ENCODE measurements at places on chromosomes 1 and 21. TPM values are rescaled to one million over a fixed set of nuclear protein-coding genes. Genes with fewer than 3 reads are reported as not detected.

GBP7 gene
- not detected for total RNA-seq

ZNF687 gene
- total RNA-seq, result 26.3 TPM

S100A6 gene
- total RNA-seq, result 156 TPM

KLF17 gene
- total RNA-seq, result not detected

OR14K1 gene
- total RNA-seq, result not detected

C1QC gene
- total RNA-seq, result 31.4 TPM

HSD3B2 gene
- not detected for total RNA-seq

DNA sequence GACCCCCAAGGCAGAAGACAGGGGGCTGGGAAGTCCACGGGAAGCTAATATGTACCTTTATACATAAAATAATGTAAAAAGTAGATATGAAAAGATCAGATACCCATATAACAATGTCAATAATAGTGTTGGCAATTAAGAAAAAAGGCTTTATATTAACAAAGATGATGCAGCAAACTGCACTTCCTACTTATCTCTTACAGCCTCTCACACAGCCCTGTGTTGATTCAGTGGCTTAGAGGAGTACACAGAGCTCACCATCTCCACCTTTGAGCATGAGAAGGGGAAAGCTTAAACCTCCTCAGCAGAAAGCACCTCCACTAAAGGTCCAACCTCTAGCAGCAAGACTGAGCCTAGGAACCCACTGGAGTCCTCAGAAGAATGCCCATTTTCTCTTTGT is 7.2 kb upstream of the VSIG8 start:
- H3K27ac ChIP-seq, result no peak overlapping the region
- H3K4me1 ChIP-seq, result no peaks in the 10 kb centered on the region
- no peaks in the 10 kb centered on the region for H3K27me3 ChIP-seq
- no peak overlapping the region for H3K4me3 ChIP-seq

- H3K36me3 ChIP-seq, result no peaks in the 10 kb centered on the region
- H3K4me3 ChIP-seq, result no peak overlapping the region
- H3K4me1 ChIP-seq, result no peaks in the 10 kb centered on the region
- no peak overlapping the region for H3K27ac ChIP-seq
- DNase-seq, result no peak
Measured at GRCh38 chr1:25145775-25146393, 86.4 kb downstream of the SYF2 start.

DNA sequence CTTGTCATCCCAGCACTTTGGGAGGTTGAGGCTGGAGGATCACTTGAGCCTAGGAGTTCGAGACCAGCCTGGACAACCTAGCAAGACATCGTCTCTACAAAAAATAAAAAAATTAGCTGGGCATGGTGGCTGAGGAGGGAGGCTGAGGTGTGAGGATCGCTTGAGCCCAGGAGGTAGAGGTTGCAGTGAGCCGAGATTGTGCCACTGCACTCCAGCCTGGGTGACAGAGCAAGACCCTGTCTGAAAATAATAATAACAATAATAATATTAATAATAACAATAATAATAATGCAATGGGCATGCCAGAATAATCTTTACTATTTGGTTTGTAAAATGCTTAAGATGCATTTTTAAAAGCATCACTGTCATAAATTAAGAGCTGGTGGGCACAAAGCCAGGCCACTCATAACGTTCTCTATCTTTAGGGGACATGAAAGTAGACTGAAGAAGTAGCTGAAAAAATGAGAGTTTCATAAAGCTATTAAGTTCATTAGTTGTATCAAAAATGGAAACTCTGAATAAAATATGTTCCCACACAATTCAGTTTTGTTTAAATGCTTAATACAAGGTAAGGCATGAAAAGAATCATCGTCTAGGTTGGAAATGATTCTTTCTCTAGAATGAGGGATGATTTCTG is 51.6 kb upstream of the ITPKB start:
- no peaks in the 10 kb centered on the region for H3K4me1 ChIP-seq
- no peak for DNase-seq
- H3K27me3 ChIP-seq, result no peaks in the 10 kb centered on the region
- no peaks in the 10 kb centered on the region for H3K36me3 ChIP-seq
- no peak overlapping the region for H3K4me3 ChIP-seq
- no peak overlapping the region for H3K27ac ChIP-seq

DNA sequence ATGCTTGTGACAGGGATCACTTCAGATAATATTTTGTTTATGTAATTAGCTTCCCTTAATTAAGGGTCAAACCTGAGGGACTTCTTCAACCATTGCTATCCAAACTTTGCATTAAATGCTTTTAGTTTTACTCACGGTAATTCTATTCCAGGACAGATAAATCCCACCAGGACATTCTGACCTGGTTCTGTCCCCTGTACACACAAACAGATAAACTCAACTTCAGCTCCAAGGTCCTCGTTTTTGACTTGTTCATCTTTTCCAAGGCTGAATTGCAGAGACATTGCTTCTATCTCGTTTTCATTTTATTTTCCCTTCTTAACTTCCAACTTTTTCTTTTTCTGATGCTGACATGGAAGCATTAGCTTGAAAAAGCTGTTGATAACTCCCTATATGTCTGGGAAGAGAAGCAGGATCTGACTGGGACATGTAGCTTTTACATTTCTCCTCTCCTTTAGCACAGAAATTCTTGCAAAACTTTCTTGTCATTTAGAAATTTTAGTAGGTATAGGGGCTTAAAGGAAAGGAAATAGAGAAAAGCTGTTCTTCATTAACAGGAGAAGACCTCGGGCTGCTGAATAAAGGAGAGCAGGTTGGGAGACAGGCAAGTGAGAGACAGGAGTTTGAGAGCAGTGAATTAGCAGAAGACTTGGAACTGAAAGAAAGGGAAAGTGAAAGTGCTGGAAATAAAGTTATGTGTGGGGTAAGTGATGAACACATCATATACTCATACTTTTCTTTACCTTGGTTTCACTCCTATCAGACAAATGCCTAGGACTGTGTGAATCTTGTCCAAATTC is 231.7 kb upstream of the B3GALT2 start:
- DNase-seq, result no peak
- no peaks in the 10 kb centered on the region for H3K4me1 ChIP-seq
- H3K4me3 ChIP-seq, result peak overlapping the region; percentile 25
- H3K36me3 ChIP-seq, result no peaks in the 10 kb centered on the region

DNA sequence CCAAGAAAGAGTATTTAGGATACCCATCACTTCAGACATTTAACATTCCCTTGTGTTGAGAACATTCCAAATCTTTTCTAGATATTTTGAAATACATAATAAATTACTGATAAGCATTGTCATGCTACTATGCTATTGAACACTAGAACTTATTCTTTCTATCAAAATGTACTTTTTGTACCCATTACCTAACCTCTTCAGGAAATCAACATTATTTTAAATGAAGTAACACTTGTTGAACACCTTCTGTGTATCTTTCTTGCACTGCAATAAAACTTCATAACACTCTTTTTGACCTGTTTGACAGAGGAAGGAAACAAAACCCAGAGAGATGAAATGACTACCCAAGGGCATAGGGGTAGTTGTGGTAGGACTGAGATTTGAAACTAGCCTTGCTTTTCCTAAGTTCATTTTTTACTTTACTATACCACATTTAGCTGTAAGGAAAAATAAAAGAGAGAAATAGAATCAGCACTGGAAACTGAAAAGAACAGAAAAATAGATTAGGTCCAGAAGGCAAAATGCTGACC is 99.4 kb downstream of the UCHL5 start:
- no peak overlapping the region for H3K27ac ChIP-seq
- H3K4me3 ChIP-seq, result no peak overlapping the region
- H3K27me3 ChIP-seq, result no peaks in the 10 kb centered on the region
- H3K4me1 ChIP-seq, result no peaks in the 10 kb centered on the region
- no peak for DNase-seq
- H3K36me3 ChIP-seq, result no peaks in the 10 kb centered on the region

GRCh38 chr1:197660389-197660788 is 114.9 kb downstream of the DENND1B start:
- no peaks in the 10 kb centered on the region for H3K27me3 ChIP-seq
- no peak for DNase-seq
- H3K4me1 ChIP-seq, result peaks cover 7% of the 10 kb centered on the region
- no peak overlapping the region for H3K4me3 ChIP-seq

GRCh38 chr21:31892686-31893085 is 19.9 kb downstream of the HUNK start:
- no peaks in the 10 kb centered on the region for H3K36me3 ChIP-seq
- no peak overlapping the region for H3K27ac ChIP-seq
- H3K4me3 ChIP-seq, result no peak overlapping the region
- H3K27me3 ChIP-seq, result no peaks in the 10 kb centered on the region
- H3K4me1 ChIP-seq, result no peaks in the 10 kb centered on the region

- no peak for DNase-seq
- no peaks in the 10 kb centered on the region for H3K27me3 ChIP-seq
- no peaks in the 10 kb centered on the region for H3K4me1 ChIP-seq
- no peak overlapping the region for H3K4me3 ChIP-seq
- no peak overlapping the region for H3K27ac ChIP-seq
Measured at GRCh38 chr1:82515650-82516049, 714.9 kb downstream of the ADGRL2 start.

- H3K27me3 ChIP-seq, result no peaks in the 10 kb centered on the region
- no peaks in the 10 kb centered on the region for H3K36me3 ChIP-seq
- no peak overlapping the region for H3K27ac ChIP-seq
- H3K4me3 ChIP-seq, result no peak overlapping the region
- no peak for DNase-seq
Measured at GRCh38 chr1:164363980-164364379, 195.0 kb upstream of the PBX1 start.

DNA sequence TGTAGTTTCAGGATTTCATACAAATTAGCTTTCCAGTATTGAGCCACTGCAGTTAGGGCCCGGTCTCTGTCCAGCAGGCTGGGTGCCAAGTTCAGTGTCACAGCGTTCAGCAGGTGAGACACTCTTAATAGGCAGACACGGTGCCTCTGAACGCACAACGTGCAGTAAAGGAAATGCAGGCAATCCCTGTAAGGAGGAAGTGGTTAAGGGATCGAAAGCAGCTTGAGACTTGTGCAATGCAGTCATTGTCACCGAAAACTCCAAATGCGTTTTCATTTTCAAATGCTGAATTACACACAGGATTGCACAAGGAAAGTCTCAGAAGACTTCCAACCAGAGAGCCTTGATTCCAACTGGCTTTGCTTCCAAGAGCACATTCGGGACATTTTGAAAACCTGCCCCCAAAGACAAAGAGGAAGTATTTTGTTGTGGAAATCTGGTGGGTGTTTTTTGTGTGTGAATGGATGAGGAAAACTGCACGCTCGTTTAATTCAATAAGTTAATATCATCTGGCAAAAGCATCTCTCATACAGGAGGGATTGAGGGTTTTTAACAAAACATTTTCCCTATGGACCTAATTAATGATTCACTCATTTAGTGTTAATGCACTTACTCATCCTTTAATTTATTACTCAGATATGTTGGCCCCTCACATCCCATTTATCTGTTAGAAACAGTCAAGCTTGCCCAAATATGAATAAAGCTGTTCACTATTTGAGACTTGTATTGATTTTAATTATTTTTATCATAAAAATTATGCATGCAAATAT is 61.6 kb downstream of the PTGS2 start:
- no peaks in the 10 kb centered on the region for H3K36me3 ChIP-seq
- H3K27ac ChIP-seq, result no peak overlapping the region
- peak overlapping the region; percentile 19 for H3K4me3 ChIP-seq
- no peaks in the 10 kb centered on the region for H3K4me1 ChIP-seq

- H3K27me3 ChIP-seq, result no peaks in the 10 kb centered on the region
- H3K4me3 ChIP-seq, result no peak overlapping the region
- H3K36me3 ChIP-seq, result no peaks in the 10 kb centered on the region
Measured at GRCh38 chr1:150780510-150780909, 14.9 kb upstream of the CTSS start.
